ENCODE measurements at places on chromosomes 7 and 10.

DNA sequence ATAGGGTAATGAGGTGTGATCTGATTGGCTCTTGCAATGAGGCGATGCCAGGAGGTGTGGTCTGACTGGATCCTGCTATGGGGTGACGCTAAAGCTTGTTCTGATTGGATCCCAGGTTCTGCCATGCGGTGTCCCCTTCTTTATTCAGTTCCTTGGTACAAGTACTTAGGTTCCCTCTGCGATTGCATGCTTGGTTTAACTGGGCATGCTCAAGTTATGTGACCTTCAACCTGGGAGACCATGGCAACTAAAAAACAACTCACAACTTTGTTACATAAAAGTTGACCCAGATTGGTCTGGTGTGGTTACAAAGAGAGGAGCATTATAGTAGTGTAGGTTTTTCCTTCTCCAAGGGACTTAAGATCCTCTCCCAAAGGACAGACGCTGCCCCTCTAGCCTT lies 49.5 kb upstream of the DNAJC1 start:
- no peak for DNase-seq

DNA sequence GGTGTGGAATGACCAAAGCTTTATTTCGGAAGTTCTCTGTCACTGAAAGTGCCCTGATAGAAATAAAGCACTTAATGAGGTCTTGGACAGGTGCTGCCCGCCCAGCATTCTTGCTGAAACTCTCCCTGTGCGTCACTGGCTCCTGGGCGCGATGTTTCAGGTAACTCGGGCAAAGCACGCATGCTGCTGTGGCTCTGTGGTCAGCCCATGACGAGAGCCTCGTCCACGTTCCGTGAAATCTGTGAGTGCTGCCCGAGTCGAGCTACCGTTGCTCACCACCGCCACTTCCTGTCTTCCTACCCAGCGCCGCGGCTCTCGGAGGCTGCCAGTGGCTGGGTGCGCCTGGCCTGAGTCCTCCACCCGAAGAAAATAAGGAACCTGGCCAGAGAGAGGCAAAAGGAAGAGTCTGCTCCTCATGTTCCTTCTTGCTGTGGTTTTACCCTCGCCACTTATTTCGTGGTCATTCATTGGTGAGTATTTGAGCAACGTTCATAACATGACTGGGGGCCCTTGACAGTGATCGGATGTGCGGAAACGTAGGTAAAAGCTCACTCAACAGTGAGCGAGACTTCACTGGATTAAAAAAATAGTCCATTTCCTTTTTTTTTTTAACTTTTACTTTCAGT lies 95.5 kb downstream of the MAP3K8 start:
- peak; percentile 86 for DNase-seq

DNA sequence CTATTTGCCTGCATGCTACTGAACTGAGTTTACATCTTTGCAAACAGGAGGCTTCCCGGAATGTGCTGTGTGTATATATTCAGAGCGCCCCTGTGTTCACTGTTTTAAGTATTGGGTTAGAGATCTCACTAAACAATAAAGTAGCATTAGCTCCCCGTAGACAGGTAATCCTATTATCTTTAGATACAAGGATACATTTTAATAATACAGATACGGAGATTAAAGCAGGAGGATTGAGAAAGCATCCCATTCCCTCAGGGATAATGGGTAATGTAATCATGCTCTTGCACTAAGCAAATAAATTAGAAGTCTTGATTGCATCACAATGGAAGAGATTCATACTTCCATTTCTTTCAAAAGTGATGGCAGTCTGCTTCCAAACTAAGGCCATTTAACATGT lies 809.0 kb downstream of the NRG3 start:
- DNase-seq = no peak

GRCh38 chr10:70856454-70856853 lies 31.9 kb downstream of the PCBD1 start:
- no peak for DNase-seq

GRCh38 chr7:151674161-151674920 lies 154.6 kb upstream of the RHEB start:
- no peak for DNase-seq

DNA sequence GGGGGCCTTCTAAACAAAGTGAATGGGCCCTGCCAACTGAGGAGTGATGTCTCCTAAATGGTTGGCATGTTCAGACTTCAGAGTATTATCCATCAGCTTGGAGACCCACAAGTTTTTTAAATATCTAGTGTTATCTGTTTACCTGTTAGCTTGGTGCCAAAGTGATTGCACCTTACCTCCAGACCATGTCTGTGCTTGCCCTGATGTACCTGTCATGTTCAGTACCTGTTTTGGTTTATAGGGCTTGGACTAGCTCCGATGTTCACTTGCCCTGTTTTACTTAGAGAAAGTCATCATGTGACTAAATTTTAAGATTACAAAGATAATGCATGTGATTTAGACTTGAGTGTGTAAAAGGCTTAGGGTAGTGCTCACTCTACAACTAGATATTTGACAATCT lies 67.7 kb downstream of the CNNM2 start:
- no peak for DNase-seq
